ENCODE measurements at places on chromosomes 1 and 21.

DNA sequence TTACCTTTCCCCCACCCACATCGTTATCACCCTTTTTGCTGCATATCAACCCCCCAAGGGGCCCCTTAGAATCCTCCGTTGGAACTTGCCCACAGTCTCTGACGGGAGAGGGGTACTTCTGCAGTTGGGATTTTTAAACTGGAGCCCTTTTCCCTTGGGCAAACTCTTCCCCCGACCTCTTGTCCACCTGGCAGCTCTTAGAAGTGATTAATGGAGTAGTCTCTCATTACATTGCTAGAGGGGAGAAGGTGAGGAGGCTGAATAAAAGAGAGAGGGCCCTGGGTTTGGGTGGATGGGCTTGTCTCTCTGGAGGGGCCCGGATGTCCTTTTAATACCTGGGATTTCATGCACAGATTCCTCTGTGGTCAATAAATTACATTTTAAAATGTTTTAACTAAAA lies 27.2 kb upstream of the TSPAN2 start:
- no peak for DNase-seq

DNA sequence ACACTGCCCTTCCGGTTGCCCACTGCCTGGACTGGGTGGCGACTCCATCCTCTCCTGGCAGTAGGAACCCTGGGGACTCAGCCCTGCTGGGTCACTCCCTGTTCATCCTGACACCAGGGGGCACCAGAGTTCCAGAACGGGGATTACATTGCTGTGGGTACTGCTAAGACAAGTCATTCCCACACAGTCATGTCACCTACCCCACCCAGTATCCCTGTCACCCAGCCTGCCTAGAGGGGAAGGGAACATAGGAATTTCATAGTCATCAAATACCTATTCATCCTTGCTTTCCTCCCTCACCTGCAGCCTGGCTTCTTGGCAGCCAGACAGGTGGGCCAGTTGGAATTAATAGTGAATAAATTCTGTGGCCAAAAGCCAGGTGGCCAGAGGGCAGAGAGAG lies 9.8 kb upstream of the SFN start:
- DNase-seq: peak; percentile 85

- DNase-seq: no peak
These were observed 32.3 kb downstream of the HHAT start for GRCh38 chr1:210360852-210361477.

- no peak for DNase-seq
These were observed 43.8 kb upstream of the AIM2 start for GRCh38 chr1:159120317-159120716.

DNA sequence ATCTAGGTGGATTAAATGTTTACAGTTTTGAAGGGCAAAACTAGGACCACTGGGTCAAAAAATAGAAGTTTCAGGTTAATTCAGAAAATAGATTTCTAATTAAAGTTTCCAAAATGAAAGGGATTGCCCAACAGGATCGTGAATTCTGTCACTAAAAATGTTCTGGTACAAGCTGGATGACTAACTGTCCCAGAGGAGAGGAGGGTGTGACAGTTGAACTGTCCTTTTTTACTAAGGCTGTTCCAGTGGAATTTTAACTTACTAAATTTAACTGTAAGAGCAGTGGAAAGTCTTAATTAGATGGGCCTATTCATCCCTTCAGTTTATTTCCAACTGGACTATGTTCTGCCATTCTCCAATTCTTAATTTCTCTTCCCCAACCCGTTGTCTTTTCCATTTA lies 7.2 kb downstream of the SNX7 start:
- no peak for DNase-seq

GRCh38 chr1:157314408-157314807 lies 176.2 kb upstream of the ETV3 start:
- DNase-seq: no peak

- no peak for DNase-seq
These were observed 63.4 kb upstream of the NEK2 start for GRCh38 chr1:211738691-211739301.

DNA sequence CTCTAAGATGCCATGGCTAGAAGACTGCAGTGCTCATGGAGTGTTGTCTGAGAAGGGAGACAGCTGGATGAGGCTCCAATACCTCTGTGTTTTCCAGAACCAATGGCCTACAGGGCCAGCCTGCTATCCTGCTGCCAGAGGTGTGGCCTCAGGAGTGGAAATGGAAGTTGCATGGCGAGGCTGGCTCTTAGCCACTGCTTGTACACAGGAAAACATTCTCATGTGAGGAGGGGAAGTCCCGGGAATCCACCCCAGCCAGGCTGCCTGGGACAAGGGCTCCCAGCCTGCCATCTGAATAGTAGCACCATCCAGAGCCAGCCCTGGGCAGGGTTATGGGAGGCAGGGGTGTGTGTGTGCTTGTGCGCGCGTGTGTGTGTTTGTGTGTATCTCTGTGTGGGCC lies 56.5 kb downstream of the SDC3 start:
- DNase-seq: no peak

DNA sequence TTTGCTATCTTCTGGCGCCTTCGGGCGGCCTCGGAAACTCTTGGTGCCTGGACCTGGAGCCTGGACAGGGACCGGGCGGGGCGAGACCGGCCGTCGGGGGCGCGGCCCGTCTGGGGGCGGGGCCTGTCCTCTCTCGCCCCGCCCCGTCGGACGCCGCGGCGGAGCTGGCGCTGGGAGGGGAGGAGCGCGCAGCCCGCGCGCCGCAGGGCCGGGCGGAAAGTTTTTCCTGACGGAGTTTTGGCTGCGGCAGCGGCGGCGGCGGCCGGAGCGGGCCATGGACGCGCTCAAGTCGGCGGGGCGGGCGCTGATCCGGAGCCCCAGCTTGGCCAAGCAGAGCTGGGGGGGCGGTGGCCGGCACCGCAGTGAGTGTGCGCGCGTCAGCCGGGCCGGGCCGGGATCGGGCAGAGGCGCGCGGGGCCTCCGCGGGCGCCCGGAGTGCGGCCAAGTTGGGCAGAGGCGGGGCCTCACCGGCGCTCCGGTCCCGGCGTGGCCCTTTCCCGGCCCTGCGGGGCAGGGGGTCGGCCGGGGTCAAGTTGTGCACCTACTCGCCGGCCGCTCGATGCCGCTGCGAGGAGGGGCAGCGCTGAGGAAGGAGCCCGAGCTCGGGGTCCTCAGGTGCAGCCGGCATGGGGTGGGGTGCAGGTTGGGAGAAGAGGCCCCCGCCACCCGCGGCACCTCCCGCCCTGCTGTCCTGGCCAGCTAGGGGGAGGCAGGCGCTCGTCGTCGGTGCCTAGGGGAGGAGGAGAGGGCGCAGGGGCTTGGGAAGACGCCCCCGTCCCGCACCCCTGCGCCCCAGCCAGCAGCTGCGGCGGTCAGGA lies at the start of gene LDLRAP1:
Gene LDLRAP1, plus strand, starts transcription at position 182 of the 818 bp plus-strand sequence. Its CDS starts 93 bp downstream, at position 275.
- peak; percentile 15 for DNase-seq

- no peak for DNase-seq
These were observed 69.4 kb upstream of the ROR1 start for GRCh38 chr1:63704443-63704842.
